ENCODE measurements at places on chromosomes 2 and 18. TPM values are rescaled to one million over a fixed set of nuclear protein-coding genes. Genes with fewer than 3 reads are reported as not detected.
A peak's percentile ranks its signal among the peaks of the same experiment; 100 is the strongest.

DNA sequence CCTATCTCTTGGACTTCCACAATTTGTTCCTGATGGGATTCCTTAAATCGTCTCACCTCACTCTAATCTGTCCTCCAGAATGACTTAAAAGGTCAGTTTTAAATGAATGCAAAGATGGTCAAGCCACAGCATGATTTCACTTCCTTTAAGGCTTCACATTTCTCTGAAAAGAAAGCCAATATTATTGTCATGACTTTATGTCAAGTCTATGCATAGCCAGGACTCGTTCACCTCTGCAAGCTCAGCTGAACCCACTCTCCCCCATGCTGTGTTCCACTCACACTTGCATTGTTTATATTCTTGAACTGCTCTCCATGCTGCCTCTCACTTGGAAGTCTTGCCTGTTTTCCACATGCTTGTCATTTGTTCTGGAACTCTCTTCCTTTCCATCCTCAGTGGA, 298.4 kb upstream of the MMADHC start:
- no peak for DNase-seq
- no peak overlapping the region for H3K4me3 ChIP-seq
- H3K36me3 ChIP-seq, result no peaks in the 10 kb centered on the region
- H3K27me3 ChIP-seq, result no peaks in the 10 kb centered on the region
- no peak overlapping the region for H3K27ac ChIP-seq
- H3K4me1 ChIP-seq, result peaks cover 16% of the 10 kb centered on the region

DNA sequence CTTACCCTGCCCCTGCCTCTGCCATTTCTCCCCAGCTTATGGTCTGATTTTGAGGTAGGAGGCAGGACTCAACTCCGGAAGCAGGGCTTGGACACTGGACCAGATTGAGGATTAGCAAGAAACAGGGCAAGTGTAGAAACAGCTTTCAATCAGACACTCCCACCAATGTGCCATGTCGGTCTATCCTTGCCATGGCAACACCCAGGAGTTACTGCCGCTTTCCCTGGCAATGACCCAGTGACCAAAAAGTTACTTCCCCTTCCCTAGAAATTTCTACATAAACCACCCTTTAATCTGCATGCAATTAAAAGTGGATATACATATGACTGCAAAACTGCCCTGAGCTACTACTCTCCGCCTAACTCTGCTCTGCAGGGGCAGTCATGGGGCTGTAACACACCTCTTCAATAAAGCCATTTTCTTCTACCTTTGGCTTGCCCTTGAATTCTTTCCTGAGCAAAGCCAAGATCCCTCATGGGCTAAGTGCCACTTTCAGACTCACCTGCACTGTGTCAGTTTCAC, 156.7 kb downstream of the LPIN1 start:
- H3K4me1 ChIP-seq, result no peaks in the 10 kb centered on the region
- no peaks in the 10 kb centered on the region for H3K36me3 ChIP-seq
- DNase-seq, result no peak
- peaks cover 48% of the 10 kb centered on the region for H3K27me3 ChIP-seq
- H3K4me3 ChIP-seq, result no peak overlapping the region

DNA sequence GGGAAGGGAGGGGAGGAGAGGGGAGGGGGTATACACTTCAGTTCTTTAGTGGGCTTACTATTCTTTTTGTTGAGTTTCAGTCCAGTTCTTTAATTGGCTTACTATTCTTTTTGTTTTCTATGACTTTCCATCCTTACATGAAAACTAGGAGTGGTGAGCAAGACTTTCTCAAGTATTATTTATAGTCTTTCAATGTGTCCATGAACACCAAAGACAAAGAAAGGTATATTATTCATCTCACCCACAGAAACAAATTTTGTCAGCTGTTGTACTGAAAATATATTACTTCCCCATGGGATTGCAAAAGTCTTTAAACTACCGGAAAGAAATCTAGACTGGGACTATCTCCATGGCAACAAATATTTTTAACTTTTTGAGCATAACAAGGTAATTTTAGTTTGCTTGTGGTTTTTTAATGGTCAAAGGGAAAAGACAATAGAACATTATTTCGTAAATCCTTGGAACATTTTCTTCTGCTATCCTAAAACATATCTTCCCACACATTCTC, 17.6 kb downstream of the ADAM17 start:
- peak overlapping the region; percentile 33 for H3K27ac ChIP-seq
- H3K4me3 ChIP-seq, result no peak overlapping the region
- no peak for DNase-seq
- H3K27me3 ChIP-seq, result no peaks in the 10 kb centered on the region

DNA sequence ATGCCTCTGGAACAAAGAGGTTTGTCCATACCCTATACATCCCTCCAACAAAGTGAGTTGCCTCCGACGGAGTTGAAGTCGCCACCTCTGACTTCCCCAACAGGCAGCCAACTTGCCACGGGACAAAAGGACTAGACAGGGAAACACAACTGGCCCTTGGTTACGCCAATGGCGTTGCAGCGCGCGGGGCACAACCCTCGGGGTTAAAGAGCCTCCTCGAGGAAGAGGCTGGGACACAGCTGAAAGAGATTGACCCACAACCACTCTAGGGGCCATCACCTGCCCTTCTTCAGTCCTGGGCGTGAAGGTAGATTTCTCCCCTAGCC, 545 bp downstream of the GTF3C2 start:
- no peaks in the 10 kb centered on the region for H3K27me3 ChIP-seq
- H3K27ac ChIP-seq, result peak overlapping the region; percentile 96

- H3K4me1 ChIP-seq, result peaks cover 34% of the 10 kb centered on the region
- peak overlapping the region; percentile 31 for H3K4me3 ChIP-seq
- H3K36me3 ChIP-seq, result peaks cover 16% of the 10 kb centered on the region
- H3K27me3 ChIP-seq, result no peaks in the 10 kb centered on the region
- peak overlapping the region; percentile 82 for H3K27ac ChIP-seq
- DNase-seq, result peak; percentile 62
Measured at GRCh38 chr18:74234326-74235171, 57.2 kb downstream of the CYB5A start.

- peaks cover 6% of the 10 kb centered on the region for H3K36me3 ChIP-seq
- peak overlapping the region; percentile 84 for H3K27ac ChIP-seq
- no peaks in the 10 kb centered on the region for H3K27me3 ChIP-seq
- DNase-seq, result no peak
Measured at GRCh38 chr2:66930339-66931220, 466.6 kb upstream of the ETAA1 start.

DNA sequence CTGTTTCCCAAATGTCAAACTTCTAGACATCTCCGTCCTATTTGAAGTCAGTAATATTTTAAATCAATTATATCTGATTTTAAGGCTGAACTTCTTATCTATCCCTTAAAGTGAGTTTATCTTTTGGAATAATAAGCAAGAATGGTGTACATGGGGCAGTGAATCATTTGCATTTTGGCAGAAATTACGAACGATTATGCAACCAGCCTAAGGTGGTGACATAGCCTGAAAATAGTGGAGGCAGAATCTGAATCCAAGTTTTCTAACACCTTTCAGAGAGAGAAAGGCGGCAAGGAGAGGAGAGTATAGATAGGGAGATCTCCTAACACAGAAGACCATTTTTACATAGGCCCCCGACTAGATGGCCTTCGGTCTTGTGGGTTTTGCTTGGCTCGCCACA, 10.7 kb downstream of the ZBTB14 start:
- H3K27me3 ChIP-seq, result no peaks in the 10 kb centered on the region
- DNase-seq, result no peak
- H3K4me1 ChIP-seq, result no peaks in the 10 kb centered on the region
- no peaks in the 10 kb centered on the region for H3K36me3 ChIP-seq

GRCh38 chr2:239193401-239193811, 207.4 kb downstream of the HDAC4 start:
- H3K27ac ChIP-seq, result no peak overlapping the region
- DNase-seq, result no peak
- H3K4me3 ChIP-seq, result no peak overlapping the region
- no peaks in the 10 kb centered on the region for H3K4me1 ChIP-seq

- no peaks in the 10 kb centered on the region for H3K4me1 ChIP-seq
- H3K27me3 ChIP-seq, result peaks cover 35% of the 10 kb centered on the region
- H3K4me3 ChIP-seq, result no peak overlapping the region
- no peaks in the 10 kb centered on the region for H3K36me3 ChIP-seq
Measured at GRCh38 chr2:238711346-238711745, 136.5 kb upstream of the TWIST2 start.

- H3K36me3 ChIP-seq, result no peaks in the 10 kb centered on the region
- H3K4me3 ChIP-seq, result no peak overlapping the region
- peaks cover 32% of the 10 kb centered on the region for H3K27me3 ChIP-seq
Measured at GRCh38 chr2:67895227-67895941, 167.4 kb downstream of the C1D start.

GRCh38 chr2:70979180-70979488, 704 bp downstream of the ANKRD53 start:
- H3K36me3 ChIP-seq, result peaks cover 18% of the 10 kb centered on the region
- no peak overlapping the region for H3K4me3 ChIP-seq
- H3K4me1 ChIP-seq, result peaks cover 26% of the 10 kb centered on the region
- DNase-seq, result no peak
- H3K27me3 ChIP-seq, result peaks cover 16% of the 10 kb centered on the region

The ZNG1B gene
- 49.7 TPM for total RNA-seq

The ANKRD53 gene
- not detected for total RNA-seq

The SFT2D3 gene
- 9.3 TPM for total RNA-seq

The XPO1 gene
- 214 TPM for total RNA-seq
